ENCODE measurements at places on chromosomes 1 and 21.

GRCh38 chr1:7940034-7940433 lies 605 bp downstream of the TNFRSF9 start:
- DNase-seq = no peak

DNA sequence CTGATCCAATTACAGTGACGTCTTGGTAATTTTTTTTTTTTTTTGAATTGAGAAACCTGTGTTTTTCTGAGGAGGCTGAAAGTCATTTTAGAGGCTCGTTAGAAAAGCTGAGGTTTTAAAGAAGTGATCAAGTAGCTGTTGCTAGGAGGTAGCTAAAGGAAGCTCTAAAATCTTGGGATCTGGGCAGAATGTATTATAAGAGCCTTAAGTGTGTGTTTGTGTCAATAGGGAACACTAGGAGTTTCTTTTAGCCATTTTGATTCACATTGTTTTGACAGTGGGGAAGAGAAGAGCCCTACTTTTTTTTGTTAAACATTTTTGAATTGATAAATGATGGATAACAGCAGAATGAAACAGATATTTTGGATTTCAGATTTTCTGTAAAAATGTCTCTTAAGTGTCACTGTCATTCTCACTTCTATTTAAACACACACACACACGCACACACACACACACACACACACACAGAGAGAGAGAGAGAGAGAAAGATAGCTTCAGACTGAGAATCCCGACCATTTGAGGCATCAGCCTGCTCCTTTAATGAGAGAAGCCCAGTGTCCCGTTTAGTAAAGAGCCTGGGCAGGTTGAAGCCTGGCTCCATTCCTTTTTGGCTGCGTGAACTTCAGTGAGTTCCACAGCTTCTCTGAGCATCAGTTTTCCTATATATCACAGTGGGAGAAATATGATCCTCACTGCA lies 79.1 kb upstream of the GPR88 start:
- no peak for DNase-seq

DNA sequence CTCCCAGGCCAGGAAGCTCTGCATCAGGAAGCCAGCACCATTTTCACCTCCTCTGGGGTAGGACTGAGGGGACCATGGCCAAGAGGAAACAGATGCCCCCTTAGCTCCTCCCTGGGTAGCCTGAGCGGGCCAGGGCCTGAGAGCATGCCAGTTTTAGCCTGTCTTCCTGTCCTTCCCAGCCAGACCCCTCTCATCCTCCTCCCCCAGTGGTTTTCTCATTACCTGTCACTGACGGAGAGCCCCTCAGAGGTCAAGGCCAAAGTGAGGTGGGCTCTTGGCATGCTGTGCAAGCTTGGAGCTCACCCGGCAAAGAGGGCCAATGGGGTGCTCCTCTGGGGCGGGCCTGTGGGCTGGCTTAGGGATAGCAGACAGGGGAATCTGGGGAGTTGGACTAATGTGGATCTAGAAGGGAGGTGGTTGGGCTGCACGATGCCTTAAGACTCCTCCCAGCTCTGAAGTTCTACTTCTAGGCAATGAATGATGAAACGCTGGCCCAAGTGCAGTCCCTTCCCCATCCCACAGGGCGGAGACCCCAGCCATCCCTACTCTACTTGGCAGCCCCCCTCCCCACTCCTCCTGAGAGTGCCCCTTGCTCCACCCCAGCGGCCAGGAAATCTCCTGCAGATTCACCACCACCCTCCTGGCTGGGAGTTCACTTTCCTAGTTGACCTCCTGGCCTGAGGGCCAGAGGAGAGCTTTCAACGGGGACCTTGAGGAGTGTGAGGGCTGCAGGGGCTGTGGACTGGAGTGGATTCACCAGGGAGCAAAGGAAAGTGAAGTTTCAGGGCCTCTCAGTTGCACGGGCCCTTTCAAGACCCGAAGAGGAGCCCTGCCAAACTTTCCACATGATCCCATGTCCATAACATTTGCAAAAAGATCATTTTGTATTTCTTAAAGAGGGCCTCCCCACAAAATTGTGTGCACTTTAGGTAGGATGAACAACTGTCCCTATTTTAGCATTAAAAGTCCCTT lies 9.4 kb upstream of the LMNA start:
- no peak for DNase-seq

DNA sequence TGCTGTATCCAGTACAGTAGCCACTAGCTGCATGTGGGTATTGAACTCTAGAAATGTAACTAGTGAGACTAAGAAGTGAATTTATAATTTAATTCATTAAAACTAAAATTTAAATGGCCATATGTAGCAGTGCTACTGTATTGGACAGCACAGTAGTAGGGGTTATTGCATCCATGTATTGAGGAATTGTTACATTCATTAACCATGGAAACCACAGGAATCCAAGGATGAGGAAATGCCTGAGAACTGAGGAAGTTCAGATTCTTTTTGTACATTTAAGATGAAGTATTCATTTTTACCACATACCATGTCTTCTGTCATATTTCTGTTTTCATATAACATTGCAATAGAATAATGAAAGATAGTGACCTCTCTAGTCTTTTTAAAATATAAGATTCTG lies 2.6 kb downstream of the MTF2 start:
- DNase-seq = no peak

GRCh38 chr21:15659753-15660422 lies 69.9 kb upstream of the USP25 start:
- DNase-seq = no peak

- DNase-seq = no peak
Observed at GRCh38 chr1:225580238-225581099, 72.5 kb downstream of the ENAH start.

GRCh38 chr1:15251857-15252835 lies 5.1 kb downstream of the FHAD1 start:
- DNase-seq = no peak

DNA sequence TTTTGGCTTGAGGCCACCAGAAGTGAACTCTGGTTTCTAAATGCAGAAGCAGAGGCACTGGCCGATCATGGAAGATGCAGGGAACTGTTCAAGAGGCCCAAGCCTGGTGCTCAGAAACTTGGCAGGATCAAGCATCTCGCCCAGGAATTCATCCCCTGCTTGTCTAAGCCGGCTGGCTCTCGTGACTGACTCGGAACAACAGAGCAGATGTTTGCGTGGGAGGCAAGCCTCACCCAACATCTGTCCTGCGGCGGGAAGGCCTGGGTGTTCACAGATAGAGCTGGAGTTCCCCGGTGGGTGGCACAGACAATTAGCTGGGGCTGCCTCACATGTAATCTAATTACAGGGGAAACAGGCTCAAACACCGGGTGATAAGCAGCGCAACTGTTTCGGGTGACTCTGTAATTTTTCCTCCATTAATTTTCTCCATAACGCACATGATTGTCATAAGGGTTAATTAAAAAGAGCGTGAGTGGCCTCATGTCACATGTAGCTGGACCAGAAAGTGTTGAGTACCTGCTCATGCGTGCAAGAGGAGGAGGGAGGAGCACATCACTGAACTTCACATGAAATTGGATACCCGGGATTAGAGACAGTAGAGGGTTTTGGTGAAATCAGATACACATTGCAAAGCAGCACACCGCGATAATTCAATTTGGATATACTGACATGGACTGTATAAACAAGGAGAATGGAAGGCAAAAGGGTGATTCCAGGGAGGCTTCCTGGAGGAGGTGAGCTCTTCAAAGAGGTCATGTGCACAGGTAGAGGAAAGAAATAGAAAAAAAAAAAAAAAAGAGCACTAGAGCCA lies 180.0 kb downstream of the ETS2 start:
- DNase-seq = no peak

GRCh38 chr21:39136711-39137110 lies 46.5 kb downstream of the PSMG1 start:
- DNase-seq = no peak

- DNase-seq = no peak
Observed at GRCh38 chr21:25296252-25296651, 311.0 kb downstream of the MRPL39 start.

DNA sequence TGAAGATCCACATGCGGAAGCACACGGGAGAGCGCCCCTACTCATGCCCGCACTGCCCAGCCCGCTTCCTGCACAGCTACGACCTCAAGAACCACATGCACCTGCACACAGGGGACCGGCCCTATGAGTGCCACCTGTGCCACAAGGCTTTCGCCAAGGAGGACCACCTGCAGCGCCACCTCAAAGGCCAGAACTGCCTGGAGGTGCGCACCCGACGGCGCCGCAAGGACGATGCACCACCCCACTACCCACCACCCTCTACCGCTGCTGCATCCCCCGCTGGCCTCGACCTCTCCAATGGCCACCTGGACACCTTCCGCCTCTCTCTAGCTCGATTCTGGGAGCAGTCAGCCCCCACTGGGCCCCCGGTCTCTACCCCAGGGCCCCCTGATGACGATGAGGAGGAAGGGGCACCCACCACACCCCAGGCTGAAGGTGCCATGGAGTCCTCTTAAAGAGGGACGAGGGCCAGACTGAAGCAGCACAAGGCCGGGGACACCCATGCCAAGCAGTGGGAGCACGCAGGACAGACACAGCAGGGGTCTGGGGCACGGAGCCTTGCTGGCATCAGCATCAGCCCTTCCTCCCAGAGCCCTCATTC lies 13.7 kb downstream of the ZBTB7B start:
- DNase-seq = no peak

GRCh38 chr1:183027791-183028190 lies 4.6 kb downstream of the LAMC1 start:
- DNase-seq = no peak

- DNase-seq = no peak
Observed at GRCh38 chr1:156654700-156655099, 12.8 kb downstream of the BCAN start.
